ENCODE measurements at places on chromosomes 5 and 9. TPM values are rescaled to one million over a fixed set of nuclear protein-coding genes. Genes with fewer than 3 reads are reported as not detected.

WNK2 gene
- 30.7 TPM for total RNA-seq

ABCA1 gene
- total RNA-seq = 23.6 TPM

SLC4A9 gene
- under 0.01 TPM for total RNA-seq

FGF18 gene
- under 0.01 TPM for total RNA-seq

EIF4E1B gene
- not detected for total RNA-seq

Measured in temporal lobe (tissue), 4 donors.